ENCODE measurements at places on chromosomes 12 and 14.
A peak's percentile ranks its signal among the peaks of the same experiment; 100 is the strongest.

DNA sequence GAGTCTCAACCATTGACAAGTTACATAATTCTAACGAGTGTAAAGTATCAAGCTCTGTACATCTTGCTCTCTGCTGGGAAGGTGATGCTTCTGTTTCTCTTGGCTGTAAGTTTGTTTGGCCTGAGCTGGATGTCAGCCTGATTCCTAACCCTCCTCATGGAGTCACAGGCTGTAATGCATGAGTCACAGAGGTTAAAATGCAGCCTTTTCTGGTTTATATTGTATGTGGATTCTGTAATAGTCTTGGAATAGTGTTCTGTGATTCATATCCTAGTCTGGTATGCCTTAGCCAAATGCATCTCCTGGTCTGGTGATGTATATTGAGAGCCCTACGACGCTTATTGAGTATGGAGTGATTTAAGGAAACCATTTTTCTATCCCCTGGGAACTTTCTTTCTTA, 104.5 kb upstream of the FRMD6 start:
- DNase-seq: no peak

- DNase-seq: no peak
These were observed 15.7 kb downstream of the NFYB start for GRCh38 chr12:104122298-104122697.

- peak; percentile 36 for DNase-seq
These were observed 2.0 kb downstream of the BHLHE41 start for GRCh38 chr12:26122681-26123481.

DNA sequence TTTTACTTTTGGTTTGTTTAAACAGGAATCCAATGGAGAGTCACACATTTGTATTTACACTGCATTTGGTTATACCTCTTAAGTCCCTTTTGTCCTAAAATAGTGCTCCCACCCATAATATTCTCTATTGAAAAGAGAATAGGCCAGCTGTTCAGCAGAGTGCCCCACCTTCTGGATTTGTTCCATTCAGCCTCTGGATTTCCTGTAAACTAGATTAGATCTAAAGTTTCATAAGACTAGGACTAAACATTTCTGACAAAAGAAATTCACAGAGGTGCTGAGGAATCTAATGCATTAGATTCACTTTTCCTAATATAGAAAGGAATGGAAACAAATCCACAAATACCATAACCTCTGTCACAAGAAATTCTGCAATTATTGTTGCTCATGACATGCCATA, 38.1 kb downstream of the GCH1 start:
- no peak for DNase-seq

- no peak for DNase-seq
These were observed 2.0 kb downstream of the ERP27 start for GRCh38 chr12:14936224-14936861.

GRCh38 chr12:24921251-24922038, 27.5 kb downstream of the BCAT1 start:
- DNase-seq: no peak

DNA sequence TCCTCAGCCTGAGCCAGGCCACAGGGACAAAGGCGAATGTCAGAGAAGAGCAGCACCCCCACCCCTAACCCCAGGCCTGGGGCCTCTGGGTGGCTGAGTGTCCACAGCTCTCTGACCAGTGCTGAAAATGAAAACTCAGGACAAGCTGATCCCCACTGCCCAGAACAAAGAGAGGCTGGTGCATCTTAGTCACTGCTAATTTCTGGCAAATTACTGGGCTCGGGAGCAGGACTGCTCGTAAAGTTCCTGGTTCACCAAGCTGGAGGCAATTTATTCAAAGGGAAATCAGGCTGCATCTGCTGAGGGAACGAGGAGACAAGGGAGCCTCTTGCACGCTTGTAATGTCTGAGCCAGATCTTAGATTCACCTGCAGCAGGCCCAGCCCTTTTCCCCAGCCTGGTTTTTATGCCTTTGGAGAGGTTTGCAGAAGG, 43.2 kb downstream of the CALM1 start:
- no peak for DNase-seq

GRCh38 chr12:104969343-104969742, 11.3 kb upstream of the SLC41A2 start:
- DNase-seq: no peak

- no peak for DNase-seq
These were observed 89.8 kb upstream of the DNM1L start for GRCh38 chr12:32589165-32589865.

DNA sequence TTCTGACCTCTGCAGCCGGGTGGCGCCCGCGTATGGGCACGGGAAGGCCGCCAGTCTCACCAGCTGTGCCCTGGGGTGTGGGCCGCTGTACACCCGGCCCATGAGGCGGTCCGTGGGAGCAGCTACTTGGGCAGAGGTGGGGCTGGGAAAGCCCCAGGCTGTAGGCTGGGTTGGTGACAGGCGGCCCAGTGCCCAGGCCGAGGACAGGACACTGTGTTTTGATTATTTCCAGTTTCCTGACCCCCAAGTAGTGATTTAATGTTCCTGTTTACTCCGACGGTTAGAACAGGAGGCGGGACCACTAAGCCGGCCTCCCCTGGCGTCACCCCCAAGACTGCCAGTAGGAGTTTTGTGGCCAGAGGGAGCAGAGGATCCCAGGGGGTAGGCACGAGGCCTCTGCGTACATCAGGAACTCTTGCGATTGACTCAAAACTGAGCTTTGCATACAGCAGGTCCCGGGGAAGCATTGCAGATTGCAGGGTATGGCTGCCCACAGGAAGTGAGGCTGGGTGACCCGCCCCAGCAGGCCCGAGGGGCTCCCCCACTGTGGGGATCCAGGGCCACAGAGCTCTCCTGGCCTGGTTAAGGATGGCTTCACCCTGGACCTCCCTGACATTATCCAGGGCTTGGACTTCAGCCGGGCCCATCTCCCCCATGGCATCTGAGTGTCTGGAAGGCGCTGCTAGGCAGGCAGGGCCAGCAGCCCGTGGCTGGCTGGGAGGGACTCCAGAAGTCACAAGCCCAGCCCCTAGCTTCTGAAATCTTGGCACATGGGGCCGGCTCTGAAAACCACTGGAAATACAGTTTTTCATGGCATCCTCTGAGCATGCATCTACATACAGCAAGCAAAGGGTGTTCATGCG, 42.5 kb upstream of the DIO3 start:
- no peak for DNase-seq
